ENCODE measurements at places on chromosomes 6 and 20. TPM values are rescaled to one million over a fixed set of nuclear protein-coding genes. Genes with fewer than 3 reads are reported as not detected.
A peak's percentile ranks its signal among the peaks of the same experiment; 100 is the strongest.

- DNase-seq, result no peak
These were observed 376.6 kb downstream of the GRIK2 start for GRCh38 chr6:101770116-101770515.

- DNase-seq, result no peak
These were observed 568.5 kb upstream of the ID4 start for GRCh38 chr6:19268718-19269117.

GRCh38 chr6:33694401-33694931 lies 17.0 kb downstream of the UQCC2 start:
- DNase-seq, result no peak

GRCh38 chr6:34992376-34992775 lies 103.3 kb downstream of the ANKS1A start:
- DNase-seq, result no peak

- no peak for DNase-seq
These were observed 115.9 kb upstream of the DST start for GRCh38 chr6:56758553-56758952.

DNA sequence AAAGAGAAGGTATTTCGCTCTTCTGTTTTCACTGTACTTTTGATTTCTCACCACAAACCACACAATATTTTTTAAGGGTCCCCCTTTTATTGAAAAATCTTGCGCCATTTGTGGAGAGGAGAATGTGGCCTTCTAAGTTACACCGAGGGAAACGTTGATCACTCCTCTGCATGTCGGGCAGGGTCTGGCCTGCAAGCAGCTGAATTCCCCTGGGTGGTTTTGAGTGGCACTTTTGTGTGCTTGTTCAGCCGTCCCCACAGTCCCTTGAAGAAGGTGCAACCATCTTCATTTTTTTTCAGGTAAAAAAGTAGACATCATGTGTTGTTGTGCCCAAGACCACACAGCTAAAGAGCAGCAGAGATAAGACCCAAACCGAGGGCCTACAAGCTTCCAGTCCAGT lies 6.1 kb downstream of the GPR31 start:
- no peak for DNase-seq

GRCh38 chr20:35561268-35561667 lies 19.4 kb downstream of the ERGIC3 start:
- no peak for DNase-seq

- DNase-seq, result no peak
These were observed 909 bp downstream of the CPNE1 start for GRCh38 chr20:35663516-35664465.

DNA sequence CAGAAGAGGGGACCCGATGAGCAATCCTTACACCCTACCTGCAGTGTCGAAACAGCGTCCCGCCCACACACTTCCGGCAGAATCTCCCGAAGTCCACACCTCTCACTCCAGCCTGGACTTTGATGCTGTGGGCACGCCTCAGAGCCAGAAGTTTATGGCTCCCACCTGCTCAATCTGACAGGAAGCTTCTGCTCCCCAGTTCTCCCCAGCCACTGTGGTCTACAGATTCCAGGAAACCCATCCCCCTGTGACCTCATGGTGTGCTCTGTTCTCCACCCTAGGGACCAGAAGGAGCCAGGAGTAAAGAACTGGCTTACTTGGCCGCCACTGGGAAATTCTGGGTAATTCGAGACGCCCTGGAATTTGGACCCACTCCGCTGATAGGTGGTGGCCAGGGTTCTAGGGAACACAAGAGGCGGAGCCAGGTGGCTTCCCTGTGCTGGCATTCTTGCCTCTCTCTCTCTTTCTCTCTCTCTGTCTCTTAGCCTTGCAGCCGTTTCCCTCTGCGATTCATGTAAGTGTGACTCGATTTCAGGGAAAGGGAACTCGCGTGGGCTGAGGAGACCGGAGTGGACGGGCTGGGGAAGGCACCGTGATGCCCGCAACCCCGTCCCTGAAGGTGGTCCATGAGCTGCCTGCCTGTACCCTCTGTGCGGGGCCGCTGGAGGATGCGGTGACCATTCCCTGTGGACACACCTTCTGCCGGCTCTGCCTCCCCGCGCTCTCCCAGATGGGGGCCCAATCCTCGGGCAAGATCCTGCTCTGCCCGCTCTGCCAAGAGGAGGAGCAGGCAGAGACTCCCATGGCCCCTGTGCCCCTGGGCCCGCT lies at the start of gene TRIM15:
Gene TRIM15, plus strand, starts transcription at position 457 of the 828 bp plus-strand sequence. Its CDS starts 139 bp downstream, at position 596.
- no peak for DNase-seq

DNA sequence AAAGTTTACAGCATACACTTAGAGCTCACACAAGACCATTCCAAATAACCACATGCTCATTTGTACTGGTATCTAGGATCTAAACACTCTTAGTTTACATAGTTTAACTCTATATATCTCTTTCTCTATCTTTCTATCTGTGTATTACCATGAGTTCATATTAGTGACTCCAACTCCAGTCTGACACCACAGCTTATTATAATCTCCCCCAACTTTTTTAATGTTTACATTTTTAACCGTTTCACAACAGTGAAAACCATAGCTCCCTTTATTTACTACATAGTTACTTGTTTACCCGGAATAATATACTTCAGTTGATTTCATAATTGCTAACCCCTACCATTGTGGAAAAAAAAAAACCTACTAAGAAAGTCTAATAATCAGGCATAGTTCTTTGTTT lies 362.4 kb upstream of the RGS17 start:
- DNase-seq, result no peak

- DNase-seq, result no peak
These were observed 16.3 kb downstream of the PDSS2 start for GRCh38 chr6:107442938-107443607.

DNA sequence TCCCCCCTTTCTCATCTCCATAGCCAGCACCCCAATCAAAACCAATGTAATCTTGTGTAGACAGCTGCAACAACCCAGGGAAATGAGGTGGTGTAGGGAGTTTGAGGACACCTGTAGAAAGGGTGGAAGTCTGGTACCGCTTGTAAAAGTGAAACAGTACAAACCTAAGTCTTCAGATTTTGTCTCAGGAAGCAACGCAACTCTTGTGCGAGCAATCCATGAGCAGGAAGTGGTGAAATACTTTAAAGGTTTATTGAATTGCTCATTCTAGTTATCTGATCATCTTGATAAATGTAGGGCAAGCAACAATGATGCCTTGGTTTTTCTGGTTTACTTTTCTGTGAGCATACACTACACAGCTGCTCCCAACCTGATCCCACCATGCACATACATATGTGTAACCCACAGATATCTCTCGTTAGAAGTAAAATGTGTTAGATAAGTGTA lies 71.1 kb upstream of the THEMIS start:
- no peak for DNase-seq

- DNase-seq, result peak; percentile 51
These were observed 168.9 kb downstream of the PHF3 start for GRCh38 chr6:63804381-63804956.

GRCh38 chr6:170155464-170156196 lies 135.2 kb downstream of the DLL1 start:
- DNase-seq, result no peak

DNA sequence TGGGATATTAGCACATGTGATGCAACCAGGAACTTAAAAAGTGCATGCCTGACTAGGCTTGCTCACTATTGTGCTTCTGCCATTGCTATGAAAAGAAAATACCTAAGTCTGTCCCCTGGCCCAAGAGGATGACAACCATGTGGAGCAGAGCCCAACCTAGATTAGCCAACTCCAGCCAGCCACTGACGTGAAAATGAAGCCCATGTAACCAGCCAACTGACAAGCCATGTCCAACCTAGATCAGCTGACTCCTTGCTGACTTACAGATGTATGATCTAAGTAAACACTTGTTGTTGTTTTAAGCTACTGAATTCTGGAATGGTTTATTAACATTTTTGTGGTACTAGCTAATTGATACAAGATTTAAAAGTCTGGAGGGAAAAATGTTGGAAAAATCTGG lies 47.5 kb downstream of the PIGU start:
- DNase-seq, result no peak

DNA sequence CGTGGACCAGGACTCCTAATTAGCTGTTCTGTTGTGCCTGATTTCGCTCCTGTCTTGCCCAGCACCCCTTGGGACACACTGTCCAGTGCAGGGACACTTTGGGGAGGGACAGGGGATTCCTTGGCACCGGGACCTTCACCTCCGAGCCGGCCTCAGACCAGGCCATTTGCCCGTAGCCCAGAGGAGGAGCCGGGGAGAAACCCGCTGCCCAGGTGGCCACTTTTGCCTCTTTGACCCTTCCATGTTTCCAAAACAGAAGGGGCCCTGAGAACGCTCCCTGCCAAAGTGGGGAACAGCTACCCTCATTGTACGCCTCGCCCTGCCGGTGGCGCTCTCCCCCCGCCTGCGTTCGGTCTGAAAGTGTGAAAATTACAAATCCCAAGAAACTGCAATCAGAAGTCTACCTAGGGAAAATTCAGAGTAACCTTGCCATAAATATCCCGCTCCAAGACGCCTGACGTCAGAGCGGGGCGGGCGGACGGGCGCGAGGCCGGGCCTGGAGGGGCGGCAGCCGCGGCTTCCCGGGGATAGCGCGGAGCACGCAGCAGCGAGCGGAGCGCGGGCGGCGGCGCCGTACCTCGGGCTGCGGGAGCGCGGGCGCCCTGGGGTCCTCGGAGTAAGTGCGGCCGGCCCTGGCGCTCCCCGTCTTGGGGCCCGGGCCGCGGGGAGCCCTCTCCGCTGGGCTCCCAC lies at the start of gene DAAM2:
Gene DAAM2, plus strand, starts transcription at position 527 of the 690 bp plus-strand sequence. CDS start 63,927 bp downstream, outside the sequence.
- DNase-seq, result no peak

GRCh38 chr6:165894171-165894825 lies 231.3 kb upstream of the PDE10A start:
- no peak for DNase-seq

DNA sequence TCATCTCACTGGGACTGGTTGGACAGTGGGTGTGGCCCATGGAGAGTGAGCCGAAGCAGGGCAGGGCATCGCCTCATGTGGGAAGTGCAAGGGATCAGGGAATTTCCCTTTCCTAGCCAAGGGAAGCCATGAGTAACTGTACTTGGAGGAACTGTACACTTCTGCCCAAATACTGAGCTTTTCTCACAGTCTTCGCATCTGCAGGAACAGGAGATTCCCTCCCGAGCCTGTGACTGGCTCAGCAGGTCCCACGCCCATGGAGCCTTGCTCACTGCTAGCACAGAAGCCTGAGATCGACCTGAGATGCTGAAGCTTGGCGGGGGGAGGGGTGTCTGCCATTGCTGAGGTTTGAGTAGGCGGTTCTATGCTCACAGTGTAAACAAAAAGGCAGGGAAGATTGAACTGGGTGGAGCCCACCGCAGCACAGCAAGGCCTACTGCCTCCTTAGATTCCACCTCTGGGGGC lies 10.4 kb upstream of the CALHM5 start:
- DNase-seq, result peak; percentile 9

The MOCS3 gene
- total RNA-seq, result 5.3 TPM

The SPATA25 gene
- 0.87 TPM for total RNA-seq

The DBNDD2 gene
- 55.2 TPM for total RNA-seq

The SLC35D3 gene
- not detected for total RNA-seq

The TRDN gene
- total RNA-seq, result not detected

The BPIFB4 gene
- total RNA-seq, result not detected

The MMP24 gene
- 8.2 TPM for total RNA-seq

The PACRG gene
- total RNA-seq, result 0.29 TPM

The KIFC1 gene
- total RNA-seq, result 117 TPM

Measured in epithelial cell of proximal tubule (primary cell).